ENCODE measurements at places on chromosomes 5 and 9. TPM values are rescaled to one million over a fixed set of nuclear protein-coding genes. Genes with fewer than 3 reads are reported as not detected.

The FGFR4 gene
- 0.09 TPM for total RNA-seq

The PCDHA4 gene
- total RNA-seq, result 1.1 TPM

The CCNO gene
- 0.09 TPM for total RNA-seq

The CCL27 gene
- not detected for total RNA-seq

The FOXD4 gene
- total RNA-seq, result 0.09 TPM

The HRH2 gene
- 0.09 TPM for total RNA-seq

The CDO1 gene
- total RNA-seq, result 2.0 TPM

The ABO gene
- total RNA-seq, result not detected

The STING1 gene
- 33.0 TPM for total RNA-seq

The IRX2 gene
- total RNA-seq, result not detected

The LCN2 gene
- not detected for total RNA-seq

The PCDHGA6 gene
- total RNA-seq, result 2.2 TPM

The ARSI gene
- total RNA-seq, result 0.09 TPM

The SPAG8 gene
- 0.27 TPM for total RNA-seq

The ZNF454 gene
- 1.2 TPM for total RNA-seq

Data from endothelial cell of coronary artery (primary cell).